ENCODE measurements at places on chromosomes 6 and 20.

GRCh38 chr20:45972500-45973183, 639 bp upstream of the ZNF335 start:
- DNase-seq: no peak

DNA sequence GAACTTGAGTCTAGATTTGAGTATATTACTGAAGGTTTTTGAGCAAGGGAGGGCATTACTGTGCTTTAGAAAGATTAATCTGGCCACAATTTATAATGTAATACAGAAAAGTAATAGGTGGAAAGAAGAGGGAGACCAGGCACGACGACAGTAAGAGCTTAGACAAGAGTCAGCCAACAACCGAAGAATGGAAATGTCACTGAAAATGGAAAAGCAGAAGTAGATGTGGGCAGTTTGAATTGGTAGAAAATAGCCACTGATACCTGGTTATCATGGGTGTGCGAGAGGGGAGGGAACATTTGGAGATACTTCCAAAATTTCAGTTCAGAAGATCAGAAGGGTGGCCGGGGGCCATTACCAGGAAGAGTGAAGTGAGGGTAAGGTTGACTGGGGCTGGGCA, 339.1 kb downstream of the UTRN start:
- DNase-seq: no peak

GRCh38 chr6:106804346-106805335, 169.9 kb downstream of the CD24 start:
- DNase-seq: no peak

DNA sequence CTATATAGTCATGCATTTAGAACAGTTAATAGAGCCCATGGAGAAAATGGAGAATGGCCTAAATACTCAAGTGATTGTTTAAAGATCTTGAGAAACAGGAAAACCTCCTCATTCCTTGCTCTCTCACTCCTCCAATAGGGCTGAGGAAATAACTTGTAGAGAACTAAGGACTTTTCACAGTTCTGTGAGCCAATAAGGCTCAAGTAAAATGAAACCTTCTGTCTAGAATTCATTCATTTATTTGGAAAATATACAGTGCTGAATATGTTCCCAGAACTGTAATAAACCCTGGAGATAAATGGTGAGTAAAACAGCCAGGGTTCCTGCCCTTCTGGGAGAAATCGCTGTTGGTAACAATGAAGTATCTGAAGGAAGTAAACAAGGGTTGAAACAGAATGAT, 35.3 kb downstream of the ELOVL2 start:
- DNase-seq: no peak

DNA sequence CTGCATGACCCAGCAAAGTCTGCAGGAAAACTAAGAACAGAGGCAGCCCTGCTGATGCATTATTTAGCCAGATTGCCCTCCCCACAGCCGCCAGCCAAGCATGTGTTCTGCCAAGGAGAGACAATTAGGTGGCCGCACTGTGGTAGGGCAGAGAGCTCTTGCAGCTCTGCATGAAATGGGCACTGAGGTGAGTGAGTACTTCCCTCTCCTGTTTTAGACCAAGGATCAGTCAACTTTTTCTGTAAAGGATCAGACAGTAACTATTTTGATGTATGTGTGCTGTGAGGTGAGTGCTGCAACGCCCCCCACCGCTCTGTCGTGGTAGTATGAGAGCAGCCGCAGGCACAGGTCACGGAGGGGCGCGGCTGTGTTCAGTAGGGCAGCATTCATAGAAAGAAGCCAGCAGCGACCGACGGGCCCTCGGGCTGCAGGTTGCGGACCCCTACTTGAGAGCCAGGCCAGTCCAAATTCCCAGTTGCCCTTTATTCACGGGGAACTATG, 23.8 kb upstream of the FAM50B start:
- no peak for DNase-seq

- no peak for DNase-seq
Observed at GRCh38 chr20:46120136-46120535, 2.0 kb downstream of the CD40 start.

DNA sequence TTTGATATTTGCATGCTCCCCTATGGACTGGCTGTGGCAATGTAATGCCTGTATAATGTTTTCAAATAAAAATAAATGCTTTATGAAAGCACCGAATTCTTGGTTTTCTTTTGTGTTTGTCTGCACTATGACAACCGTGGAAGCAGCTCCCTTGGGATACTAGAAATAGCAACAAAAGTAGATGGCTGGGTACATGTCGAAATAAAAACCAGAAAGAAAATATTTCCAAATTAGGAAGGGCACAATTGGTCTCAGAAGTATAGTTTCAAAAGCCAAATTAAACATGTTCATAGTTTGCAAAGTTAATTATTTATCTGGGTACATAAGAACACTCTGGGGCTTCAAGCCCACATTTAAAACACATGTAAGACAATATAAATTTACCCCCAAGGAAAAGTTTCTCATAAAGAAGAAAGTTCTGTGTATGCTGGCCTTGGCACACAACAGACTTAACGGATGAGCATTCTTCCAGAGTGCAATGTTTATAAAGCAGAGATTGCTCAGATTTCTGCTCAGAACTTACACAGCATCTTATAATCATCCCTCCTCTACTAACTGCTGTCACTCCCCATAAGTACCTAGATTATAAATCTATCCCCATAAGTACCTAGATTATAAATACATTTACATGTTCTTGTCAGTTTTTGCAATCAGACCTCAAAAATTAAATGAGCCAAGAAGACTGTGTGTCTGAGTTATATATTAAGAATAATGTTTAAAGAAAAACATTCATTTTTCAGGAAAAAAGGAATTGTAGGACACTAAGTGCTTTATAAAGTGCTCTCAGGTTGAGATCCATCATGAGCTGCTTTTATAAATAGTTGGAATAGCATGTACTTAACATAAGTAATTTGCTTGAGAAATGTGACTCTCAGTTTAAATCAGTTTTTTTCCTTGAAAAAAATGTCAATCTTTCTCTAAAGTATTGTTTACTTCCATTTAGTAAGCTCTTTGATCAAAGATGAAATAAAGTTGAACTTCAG, 230.2 kb upstream of the PLN start:
- DNase-seq: peak; percentile 42

GRCh38 chr6:12861603-12862002, 145.0 kb downstream of the PHACTR1 start:
- no peak for DNase-seq

DNA sequence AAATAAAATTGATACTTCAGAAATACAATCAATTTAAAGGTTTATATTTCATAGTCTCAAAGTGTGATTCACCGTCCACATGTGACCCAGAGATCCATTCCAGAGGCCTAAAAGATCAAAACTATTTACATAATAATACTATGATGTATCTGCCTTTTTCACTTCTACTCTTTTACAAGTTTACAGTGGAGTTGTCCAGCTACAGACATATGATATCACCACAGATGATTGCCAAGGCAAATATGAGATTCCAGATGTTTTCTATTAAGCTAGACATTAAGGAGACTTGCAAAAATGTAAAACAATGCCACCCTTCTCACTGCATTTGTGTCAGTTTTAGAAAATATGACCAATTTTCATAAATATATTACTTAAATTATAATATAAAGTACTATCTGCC, 443.7 kb downstream of the GJA1 start:
- DNase-seq: peak; percentile 5

- no peak for DNase-seq
Observed at GRCh38 chr6:170532867-170533488, 20.1 kb downstream of the PSMB1 start.

DNA sequence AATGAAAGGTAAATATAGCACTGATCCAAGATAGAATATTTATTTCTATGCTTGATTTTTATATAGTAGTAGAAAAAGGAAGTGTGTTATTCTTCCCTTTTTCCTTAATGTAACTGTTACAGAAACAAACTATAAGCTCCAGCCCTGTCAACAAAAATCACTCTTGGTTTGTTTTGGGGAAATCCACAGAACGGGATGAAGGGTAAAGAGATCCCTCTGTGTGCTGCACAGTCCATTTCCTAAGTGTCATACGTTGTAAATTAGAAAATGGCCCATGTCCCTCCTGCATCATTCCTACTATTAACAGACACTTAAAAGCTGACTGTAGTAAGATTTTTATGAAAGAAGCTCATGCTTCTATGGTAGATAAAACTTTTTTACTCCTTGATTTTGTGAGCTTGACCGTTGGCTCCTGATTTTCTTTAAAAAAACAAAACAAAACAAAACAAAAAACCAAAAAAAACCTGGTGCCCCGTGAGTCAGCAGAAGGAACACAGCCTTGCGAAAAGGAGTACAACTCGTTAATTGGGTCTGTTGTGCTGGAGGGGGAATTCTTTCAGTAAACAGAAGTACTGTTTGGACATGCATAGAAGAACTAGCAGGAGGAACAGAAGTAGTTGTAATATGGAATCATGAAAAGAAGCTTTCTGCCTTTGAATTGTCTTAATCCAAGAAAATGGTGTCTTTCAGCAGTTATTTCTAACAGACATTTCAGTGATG, 67.5 kb downstream of the RTN4IP1 start:
- no peak for DNase-seq

- peak; percentile 43 for DNase-seq
Observed at GRCh38 chr20:45044084-45044573, 56.8 kb downstream of the KCNS1 start.

- no peak for DNase-seq
Observed at GRCh38 chr6:169042061-169042460, 211.6 kb downstream of the THBS2 start.

GRCh38 chr6:31708224-31708623, 1.6 kb downstream of the LY6G6F start:
- no peak for DNase-seq

GRCh38 chr20:46688151-46689081, 828 bp downstream of the TP53RK start:
- DNase-seq: peak; percentile 19

DNA sequence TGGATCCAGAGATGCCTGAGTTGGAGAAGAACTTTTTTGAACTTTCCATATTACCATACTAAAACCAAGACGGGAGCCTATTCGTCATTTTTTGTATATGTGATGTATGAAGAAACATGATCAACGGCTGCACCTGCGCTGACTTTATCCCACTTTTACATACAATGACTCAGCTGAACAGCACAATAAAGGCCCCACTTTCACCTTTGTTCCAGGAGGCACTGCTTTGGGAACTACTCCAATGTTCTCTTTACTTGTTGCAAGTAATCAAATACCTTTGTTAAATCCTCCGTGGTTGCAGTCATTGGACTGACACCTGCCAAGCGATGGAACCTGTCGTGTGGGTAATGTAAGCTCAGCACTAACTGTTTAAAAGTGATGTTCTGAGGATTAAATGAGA, 17.3 kb upstream of the BTN3A2 start:
- DNase-seq: no peak

DNA sequence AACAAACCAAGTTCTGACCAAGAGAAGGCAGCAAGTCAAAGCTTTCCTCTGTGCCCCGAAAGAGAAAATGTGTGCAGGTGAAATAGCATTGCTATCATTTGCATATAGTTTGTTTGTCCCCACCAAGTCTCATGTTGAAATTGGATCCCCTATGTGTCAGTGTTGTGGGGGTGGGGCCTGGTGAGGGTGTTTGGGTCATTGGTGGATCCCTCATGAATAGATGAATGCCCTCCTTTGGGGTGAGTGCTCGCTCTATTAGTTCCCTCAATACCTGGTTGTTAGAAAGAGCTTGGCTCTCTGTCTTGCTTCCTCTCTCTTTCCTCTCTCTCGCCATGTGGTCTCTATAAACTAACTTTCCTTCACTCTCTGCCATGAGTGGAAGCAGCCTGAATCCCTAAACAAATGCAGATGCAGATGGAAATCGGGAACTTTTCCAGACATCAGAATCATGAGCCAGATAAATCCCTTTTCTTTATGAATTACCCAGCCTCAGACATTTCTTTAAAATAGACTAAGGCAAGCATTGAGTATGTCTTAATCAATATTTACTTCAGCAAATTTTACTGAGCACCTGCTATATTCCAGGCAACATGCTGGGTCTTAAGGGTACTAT, 43.8 kb upstream of the SYNDIG1 start:
- no peak for DNase-seq

DNA sequence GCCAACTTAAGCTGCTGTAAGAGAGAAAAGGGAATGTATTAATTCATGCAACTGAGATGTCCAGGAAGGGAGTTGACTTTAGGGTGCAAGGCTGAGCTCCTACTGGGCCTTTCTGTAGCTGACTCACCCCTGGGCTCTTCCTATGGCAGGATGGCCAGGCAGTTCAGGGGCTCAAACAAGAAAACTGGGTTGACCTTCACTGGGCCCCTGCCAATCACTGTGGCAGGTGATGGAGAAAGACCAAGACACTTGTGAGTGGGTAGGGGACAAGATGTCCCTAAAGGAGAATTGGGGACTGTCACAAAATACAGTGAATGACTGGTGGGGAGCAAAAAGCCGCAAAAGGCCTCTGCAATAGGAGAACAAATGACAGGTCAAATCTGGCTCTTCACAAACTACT, 21.5 kb upstream of the RALGAPA2 start:
- no peak for DNase-seq

DNA sequence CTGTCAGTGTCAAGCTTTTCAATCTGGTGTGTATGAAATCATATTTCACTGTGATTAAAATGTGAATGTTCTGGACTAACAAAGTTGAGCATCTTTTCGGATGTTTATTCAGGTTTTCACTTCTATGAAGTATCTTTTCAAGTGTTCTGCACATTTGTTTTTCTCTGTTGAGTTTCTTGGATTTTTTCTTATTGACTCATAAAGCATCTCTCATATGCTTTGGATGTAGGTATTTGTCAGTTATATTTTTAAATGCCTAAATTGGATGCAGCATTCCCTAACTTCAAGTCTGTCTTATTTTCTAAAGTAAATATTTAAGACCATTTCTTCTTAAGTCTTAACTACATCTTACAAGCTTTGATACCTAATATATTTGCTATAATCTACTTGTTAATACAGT, 398.0 kb downstream of the PLCB1 start:
- DNase-seq: no peak

DNA sequence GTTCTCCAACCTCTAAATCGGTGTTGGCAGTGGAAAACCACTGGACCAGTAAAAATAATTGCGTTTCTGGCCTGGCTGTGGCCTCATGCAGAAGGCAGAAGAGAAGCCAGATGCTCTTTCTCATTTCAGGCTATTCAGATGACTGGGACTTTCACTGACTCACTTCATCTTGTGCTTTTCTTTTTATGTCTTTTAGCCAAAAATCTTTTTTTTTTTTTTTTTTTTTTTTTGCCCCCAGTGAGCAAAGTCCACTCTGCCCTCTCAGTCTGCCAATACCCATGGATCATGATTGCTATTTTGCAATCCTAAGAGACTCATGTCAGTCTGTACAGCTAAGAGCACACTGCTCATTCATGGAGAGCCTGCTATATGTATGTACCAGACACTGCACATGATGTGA, 962.5 kb downstream of the KIF16B start:
- DNase-seq: no peak

Data from hepatic stellate cell (primary cell).